ENCODE measurements at places on chromosomes 11 and 22.

DNA sequence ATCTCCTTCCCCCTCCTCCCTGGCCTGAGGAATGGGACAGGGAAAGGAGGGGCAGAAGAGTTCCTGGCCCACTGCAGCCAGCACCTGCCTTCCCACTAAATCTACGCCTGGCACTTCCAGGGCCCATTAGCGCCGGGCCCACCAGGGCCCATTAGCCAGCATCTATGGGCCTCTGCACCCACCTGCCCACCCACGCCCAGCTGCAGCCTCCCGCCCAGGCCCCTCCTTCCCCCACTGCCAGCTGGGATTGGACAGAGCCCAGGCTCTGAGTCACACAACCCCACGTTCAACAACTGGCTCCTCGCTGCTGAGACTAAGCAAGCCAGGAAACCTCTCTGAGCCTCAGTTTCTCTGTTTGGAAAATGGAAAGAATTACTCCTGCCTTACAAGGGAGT is 48.7 kb downstream of the CYTH4 start:
- no peak for DNase-seq

DNA sequence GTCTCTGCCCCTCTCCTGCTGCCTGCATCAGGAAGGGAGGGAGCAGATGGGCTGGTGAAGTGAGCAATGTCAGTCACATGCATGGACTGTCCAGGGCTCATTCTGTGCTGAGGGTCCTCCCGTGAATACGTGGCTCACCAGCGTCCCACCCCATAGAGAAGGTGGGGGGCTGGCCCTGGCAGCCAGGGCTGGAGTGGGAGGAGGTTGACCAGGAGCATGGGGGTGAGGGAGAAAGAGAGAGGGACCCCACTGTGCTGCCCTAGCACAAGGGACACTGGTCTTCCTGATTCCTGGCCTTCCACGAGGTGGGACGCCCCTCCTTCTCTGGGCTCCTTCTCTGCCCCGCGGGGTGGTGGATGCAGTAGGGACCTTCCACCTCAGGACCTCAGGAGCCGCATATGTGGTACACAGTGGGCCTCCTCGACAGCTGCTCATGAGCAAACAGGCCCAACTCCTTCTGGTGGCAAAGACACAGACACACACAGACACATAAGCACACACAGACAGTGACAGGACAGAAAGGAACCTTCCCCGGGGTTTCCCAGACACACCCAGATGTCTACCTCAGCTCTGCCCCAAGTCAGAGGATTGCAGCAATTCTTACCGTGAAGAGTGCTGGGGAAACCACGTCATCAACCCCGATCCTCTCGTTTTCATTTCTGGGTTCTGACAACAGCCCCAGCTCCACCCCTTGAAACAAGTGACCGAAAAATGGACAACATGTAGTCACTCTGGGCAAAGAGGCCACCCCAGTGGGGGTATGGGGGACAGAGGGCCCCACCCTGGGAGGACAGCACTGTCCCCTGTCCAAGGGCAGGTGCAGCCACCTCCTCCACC is 3.6 kb upstream of the APOBEC3A start:
- DNase-seq = peak; percentile 56

DNA sequence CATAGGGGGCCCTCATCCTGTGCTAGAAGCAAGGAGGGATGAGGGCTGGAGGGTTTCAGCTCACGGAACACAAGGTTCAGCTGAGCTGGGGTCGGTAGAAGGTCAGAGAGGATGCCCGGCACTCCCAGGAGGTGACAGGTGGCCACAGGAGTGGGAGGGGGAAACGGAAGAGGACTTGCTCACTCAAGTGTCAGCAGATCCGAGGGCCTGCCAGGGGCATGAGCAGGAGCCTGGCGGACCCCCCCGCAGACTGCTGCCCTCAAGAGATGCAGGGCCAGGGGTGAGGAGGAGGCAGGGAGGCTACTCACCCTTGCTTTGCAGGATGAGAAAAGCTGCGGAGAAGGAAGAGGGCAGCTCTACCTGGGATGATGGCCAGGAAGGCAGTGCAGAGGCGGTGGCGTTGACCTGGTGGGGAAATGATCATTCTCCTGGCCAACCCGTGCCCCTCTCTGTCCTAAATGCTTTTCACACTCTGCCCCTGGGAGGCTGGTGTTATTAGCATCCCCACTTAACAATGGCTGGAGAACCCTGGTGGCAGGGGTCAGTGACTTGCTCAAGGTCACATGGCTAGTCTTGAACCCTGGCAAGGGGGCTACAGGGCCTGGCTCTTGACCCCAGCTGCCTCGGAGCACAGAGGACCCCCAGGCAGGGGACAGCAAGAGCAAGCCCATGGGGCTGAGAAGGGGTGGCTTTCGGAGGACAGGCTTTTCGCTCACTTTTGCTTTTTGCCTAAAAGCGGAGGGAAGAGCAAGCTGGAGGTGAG is 30.1 kb upstream of the CSNK1E start:
- DNase-seq = no peak

DNA sequence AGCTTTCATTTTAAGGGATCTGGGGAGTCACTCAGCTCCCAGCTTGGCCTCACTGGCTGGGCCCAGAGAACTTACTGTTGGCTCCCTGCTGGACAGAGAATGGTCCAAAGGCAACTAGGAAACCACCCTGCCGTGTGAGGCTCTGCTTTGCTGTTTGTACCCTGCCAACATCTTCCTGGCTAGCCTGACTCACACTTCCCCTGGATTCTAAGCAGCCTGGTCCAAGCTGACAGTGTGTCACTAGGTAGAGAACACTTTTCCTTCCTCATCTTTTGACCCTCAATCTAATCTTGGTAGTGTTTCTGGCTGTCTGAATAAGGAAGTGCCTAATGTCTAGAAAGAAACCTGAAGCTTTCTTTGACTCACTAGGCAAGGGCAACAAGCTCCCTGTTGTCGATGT is 76.7 kb downstream of the FAR1 start:
- DNase-seq = no peak

GRCh38 chr11:65808744-65809341 is 22.0 kb downstream of the OVOL1 start:
- DNase-seq = no peak

- DNase-seq = no peak
These were observed 91.5 kb downstream of the RTL6 start for GRCh38 chr22:44406341-44407170.

DNA sequence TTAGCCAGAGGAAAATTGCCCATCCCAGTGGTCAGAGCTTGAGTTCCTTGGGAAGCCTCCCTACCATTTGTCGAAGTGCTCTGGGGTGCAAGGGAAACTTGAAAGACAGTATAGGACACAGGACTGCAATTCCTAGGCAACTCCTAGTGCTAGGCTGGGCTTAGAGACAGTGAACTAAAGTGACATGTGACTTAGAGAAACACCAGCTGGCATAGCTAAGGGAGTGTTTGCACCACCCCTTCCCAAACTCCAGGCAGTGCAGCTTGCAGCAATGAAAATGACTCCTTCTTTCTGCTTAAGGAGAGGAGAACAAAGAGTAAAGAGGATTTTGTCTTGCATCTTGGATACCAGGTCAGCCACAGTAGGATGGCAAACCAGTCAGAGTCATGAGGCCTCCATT is 388.0 kb downstream of the DYNC2H1 start:
- no peak for DNase-seq

DNA sequence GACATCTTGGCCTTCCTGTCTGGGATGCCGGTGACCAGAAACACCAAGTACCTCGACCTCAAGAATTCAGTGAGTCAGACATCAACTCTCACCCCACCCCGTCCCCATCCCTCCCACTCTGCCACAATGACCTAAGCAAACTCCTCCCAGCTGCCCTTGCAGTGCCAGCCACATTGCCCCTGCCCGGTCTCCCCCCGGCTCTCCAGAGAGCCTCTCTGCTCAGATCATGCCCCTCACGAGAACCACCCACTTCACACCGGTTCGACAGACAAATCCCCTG is 23.6 kb upstream of the MYRF start:
- DNase-seq = no peak
